ENCODE measurements at places on chromosomes 4 and X.

DNA sequence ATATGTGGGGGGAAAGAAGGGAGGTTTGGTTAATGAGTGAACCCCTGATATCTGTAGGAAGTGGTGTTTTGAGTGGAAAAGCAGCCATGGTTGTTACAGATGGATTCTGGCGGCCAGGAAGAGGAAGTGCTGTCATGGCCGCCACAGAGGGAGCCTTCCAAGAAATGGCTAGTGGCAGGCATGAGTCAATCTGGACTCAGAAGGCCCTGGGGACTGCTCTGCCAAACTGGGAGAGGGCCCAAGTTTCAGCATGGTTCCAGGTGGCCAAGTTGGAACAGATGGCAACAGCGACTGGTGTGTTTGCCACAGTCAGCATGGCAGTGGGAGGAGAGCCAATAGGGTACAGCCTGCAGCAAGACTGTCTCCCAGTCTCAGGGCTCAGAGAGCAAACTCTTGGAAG is 32.5 kb downstream of the ETDB start:
- H3K36me3 ChIP-seq, result no peaks in the 10 kb centered on the region
- no peaks in the 10 kb centered on the region for H3K27me3 ChIP-seq
- no peak overlapping the region for H3K27ac ChIP-seq
- no peak for DNase-seq
- H3K4me3 ChIP-seq, result no peak overlapping the region

- no peaks in the 10 kb centered on the region for H3K36me3 ChIP-seq
- peak; percentile 29 for DNase-seq
- H3K27ac ChIP-seq, result no peak overlapping the region
Measured at GRCh38 chrX:19121466-19121865, 802 bp downstream of the ADGRG2 start.

DNA sequence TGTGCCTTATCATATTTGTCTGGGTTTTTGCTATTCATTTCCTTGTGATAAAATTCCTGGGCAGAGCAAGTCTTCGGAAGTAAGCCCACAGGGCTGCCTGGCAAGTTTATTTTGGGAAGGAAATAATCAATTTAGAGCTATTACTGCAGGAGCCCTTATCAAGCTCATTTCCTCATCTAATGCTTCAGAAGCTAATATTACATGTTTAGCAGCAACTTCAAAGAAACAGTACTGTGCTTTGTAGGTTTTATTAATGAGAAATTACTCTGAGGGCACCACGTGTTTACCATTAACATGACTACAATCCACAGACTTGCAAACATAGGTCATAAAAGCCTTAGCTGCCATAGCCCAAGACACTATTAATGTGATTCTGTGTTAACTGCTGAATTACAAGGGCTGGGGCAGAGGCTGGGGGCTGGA is 540.0 kb downstream of the SPRY1 start:
- DNase-seq, result no peak
- H3K4me1 ChIP-seq, result no peaks in the 10 kb centered on the region
- H3K4me3 ChIP-seq, result no peak overlapping the region
- no peaks in the 10 kb centered on the region for H3K36me3 ChIP-seq
- no peak overlapping the region for H3K27ac ChIP-seq

DNA sequence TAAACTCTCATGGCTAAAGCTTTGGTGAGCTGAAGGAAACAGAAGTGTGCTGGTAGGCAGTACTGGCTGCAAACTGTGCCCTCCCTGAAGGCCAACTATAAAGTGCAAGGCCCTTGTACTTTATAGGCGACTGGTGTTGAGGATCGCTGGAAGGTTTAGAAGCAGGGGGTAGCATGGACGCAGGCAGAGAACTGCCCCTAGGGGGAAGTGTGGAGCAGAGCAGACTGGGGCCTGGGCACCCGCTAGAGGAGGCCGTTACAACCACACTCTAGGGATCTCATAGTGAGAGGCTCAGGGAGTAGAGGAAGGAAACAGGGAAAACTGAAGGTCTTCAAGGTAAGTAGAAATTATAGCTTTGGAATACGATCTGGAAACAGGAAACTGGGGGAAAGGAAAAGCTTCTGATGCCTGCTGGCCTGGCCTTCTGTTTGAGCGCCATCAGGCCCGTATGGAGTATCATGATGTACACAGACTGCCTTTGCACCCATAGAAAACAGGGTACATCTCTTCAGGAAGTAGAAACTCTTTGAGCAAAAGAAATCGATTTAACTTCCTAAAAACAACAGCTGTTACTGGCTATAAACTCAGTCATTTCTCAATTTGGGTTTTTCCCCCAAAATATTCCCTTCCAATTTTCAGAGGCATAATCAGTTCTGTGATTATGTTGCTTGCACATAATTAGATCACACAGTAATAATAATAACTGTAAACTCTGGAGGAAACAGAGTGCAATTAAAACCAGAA is 23.9 kb upstream of the TMSB4X start:
- peak; percentile 74 for DNase-seq
- no peak overlapping the region for H3K27ac ChIP-seq
- H3K36me3 ChIP-seq, result no peaks in the 10 kb centered on the region
- no peak overlapping the region for H3K4me3 ChIP-seq
- H3K27me3 ChIP-seq, result no peaks in the 10 kb centered on the region

DNA sequence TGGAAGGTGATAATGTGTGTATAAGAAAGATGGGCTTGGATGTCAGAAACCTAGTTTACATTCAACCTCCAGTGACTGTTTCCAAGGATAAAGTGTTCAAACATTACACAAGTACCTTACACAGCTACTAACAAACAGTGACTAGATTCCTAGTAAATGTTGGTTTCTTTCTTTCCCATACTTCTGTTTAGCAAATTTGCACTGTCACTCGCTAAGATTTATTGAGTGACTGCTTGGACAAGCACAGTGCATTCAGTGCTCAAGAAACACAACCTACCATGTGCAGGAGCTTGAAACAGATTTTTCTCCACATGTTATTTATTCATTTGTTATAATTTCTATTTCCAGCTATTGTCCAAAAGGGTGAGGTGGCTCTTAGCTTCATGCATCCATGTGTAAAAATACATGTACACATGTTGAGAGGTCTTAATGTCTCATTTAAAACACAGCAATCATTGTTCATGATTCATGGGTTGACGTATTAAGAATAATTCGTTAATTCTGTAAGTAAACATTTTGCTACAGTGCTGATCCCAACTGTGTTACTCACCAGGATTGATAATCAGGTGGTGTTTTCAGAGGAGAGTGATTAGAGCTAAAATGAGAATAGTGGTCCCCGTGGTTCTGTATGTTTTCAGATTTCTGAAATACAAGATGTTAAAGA is 153.0 kb downstream of the DCLK2 start:
- no peak overlapping the region for H3K4me3 ChIP-seq
- H3K27me3 ChIP-seq, result no peaks in the 10 kb centered on the region
- peaks cover 11% of the 10 kb centered on the region for H3K4me1 ChIP-seq

GRCh38 chr4:101114936-101115372 is 232.4 kb downstream of the PPP3CA start:
- DNase-seq, result peak; percentile 68
- no peak overlapping the region for H3K4me3 ChIP-seq
- no peak overlapping the region for H3K27ac ChIP-seq
- H3K36me3 ChIP-seq, result no peaks in the 10 kb centered on the region
- peaks cover 20% of the 10 kb centered on the region for H3K4me1 ChIP-seq
- H3K27me3 ChIP-seq, result no peaks in the 10 kb centered on the region

DNA sequence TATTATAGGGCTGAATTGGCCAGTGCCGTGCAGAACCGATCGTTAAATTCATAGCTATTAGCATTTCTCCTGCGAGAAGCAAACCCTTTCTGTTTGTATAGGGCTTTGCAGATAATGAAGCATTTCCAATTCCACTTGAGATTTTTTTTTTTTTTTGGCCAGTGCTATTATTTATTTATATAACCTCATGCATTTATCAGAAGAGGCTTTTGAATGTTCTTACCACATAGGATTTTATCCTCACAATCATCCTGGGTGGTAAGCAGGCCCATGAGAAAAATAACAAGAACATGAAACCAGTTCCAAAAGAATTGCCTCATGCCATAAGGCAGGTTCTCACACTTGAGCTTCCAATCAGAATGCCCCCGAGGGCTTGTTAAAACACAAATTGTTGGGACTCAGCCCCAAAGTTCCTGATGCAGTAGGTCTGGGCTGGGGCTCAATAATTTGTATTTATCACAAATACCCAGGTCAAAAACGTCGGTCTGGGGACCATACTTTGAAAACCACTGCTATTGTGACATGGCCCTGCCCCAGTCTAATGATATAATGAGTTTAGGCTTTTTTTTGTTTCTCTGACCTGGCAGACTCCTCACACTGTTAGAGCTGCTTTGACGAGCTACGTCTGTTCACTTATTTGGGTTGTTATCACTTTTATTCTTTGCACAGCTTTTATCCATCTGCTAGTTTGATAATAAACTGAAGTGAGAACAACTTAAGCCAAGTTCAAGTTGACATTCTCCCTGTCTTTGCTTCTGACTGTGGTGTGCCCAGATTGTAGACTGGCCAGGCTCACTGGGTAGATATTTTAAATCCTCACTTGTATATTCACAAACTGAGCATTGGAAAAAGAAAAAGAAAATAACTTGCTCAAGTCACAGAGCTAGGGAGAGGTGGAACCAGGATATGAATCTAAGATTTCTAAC is 20.1 kb downstream of the SUPT20HL1 start:
- no peaks in the 10 kb centered on the region for H3K36me3 ChIP-seq
- DNase-seq, result no peak
- no peaks in the 10 kb centered on the region for H3K4me1 ChIP-seq
- H3K27ac ChIP-seq, result no peak overlapping the region
- H3K4me3 ChIP-seq, result no peak overlapping the region

- no peak overlapping the region for H3K4me3 ChIP-seq
- no peaks in the 10 kb centered on the region for H3K36me3 ChIP-seq
- no peaks in the 10 kb centered on the region for H3K27me3 ChIP-seq
- peaks cover 20% of the 10 kb centered on the region for H3K4me1 ChIP-seq
- no peak overlapping the region for H3K27ac ChIP-seq
Measured at GRCh38 chr4:142565771-142566170, 280.3 kb downstream of the INPP4B start.

DNA sequence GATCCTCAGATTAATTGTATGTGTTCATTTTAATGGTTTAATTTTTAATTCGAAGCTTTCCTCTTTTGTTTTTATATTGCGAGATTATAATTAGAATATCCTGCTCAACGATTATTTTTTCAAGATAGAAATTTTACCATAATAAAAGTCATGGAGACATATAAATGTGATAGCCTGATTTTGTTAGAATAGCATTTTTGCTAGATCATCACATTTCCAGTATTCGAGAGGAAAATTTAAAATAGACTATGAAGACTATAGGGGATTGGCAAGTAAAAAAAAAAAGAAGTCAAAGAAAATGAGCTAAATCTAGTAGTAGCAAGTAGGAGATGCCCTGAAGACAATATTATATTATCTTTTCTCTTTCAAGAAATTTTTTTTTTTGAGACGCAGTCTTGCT is 60.6 kb downstream of the TENM3 start:
- no peak overlapping the region for H3K4me3 ChIP-seq
- no peak for DNase-seq
- no peaks in the 10 kb centered on the region for H3K36me3 ChIP-seq
- H3K4me1 ChIP-seq, result no peaks in the 10 kb centered on the region
- no peaks in the 10 kb centered on the region for H3K27me3 ChIP-seq

DNA sequence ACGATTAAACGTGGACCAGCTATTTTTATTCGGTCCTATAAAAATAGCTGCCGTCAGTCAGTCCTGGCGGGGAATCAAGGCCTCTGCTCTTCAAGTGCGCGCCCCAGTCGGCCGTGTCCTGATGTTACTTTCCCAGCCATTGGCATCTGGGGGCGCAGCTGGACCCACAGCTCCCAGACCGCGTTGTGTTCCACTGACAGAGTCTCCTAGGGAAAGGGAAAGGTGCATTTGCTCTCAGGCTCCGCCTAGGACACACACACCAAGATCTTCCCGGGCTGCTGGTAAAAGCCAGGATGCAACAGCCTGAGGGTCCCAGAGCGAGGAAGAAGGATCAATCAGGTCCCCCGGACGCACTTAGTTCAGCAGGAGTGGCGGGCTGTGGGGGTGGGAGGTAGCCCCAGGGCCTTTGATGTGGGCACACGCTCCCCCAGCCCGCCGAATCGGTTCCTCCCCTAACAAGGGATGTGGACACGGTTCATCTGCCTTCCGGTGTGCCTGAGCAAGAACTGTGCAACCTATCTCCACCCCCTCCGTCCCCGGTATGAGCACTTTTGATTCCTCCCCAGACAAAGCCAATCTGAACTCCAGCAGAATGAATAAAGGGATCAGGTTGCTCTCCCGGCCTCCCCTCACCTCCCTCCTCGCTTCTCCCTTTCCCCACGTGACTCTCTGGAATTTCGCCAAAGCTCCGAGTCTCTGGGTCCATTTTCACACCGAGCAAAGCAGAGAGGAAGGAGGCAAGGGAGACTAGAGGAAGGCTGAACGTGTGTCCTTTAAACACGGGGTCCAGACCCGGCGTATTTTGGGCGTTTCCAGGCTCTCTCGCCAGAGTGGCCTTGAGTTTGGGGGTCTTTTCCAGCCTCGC is 626 bp upstream of the FRAS1 start:
- H3K4me3 ChIP-seq, result peak overlapping the region; percentile 73
- peak overlapping the region; percentile 91 for H3K27ac ChIP-seq
- no peaks in the 10 kb centered on the region for H3K27me3 ChIP-seq
- no peaks in the 10 kb centered on the region for H3K4me1 ChIP-seq
- DNase-seq, result peak; percentile 92

DNA sequence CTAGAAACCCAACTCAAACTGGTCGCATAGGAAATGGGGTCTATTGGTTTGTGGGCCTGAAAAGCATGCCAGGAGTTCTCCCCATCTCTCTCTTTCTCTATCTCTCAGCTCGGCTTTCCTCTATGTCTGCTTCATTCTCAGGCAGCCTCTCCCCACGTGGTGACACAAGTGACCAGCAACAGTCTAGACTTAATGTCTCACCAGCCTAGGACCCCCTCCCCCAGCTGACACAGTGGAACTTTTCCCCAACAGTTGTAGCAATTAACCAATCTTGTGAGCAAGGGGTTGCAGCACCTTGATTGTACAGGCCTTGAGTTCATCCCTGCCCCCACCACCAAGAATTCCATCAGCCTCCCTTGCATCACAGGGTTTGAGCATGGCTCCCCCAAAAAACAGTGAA is 159.8 kb upstream of the KIT start:
- H3K27ac ChIP-seq, result no peak overlapping the region
- H3K4me1 ChIP-seq, result peaks cover 13% of the 10 kb centered on the region
- H3K36me3 ChIP-seq, result no peaks in the 10 kb centered on the region

GRCh38 chr4:54687887-54688841 is 30.4 kb downstream of the KIT start:
- no peak overlapping the region for H3K4me3 ChIP-seq
- no peaks in the 10 kb centered on the region for H3K36me3 ChIP-seq
- no peak for DNase-seq

DNA sequence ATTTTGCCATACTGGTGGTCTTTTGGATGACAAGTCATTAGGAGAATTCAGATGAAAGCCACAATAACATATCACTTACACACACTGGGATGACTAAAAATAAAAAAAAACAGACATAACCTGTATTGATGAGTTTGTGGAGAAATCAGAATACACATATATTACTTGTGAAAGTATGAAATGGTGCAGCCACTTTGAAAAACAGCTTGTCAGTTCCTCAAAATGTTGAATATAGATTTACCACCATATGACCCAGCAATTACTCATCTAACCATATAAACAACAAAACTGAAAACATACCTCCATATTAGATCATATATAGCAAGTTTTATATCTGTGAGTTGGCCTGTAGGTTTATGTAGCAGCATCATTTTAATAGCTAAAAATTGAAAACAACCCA is 608.7 kb downstream of the TLL1 start:
- DNase-seq, result no peak
- no peaks in the 10 kb centered on the region for H3K27me3 ChIP-seq
- no peaks in the 10 kb centered on the region for H3K36me3 ChIP-seq

Data from neural progenitor cell (in vitro differentiated cells).